ENCODE measurements at places on chromosomes 7 and 10. TPM values are rescaled to one million over a fixed set of nuclear protein-coding genes. Genes with fewer than 3 reads are reported as not detected.

GRCh38 chr10:123808906-123809305 lies 82.7 kb downstream of the CPXM2 start:
- DNase-seq = peak; percentile 2

- DNase-seq = no peak
Observed at GRCh38 chr7:91344911-91345310, 80.7 kb downstream of the FZD1 start.

DNA sequence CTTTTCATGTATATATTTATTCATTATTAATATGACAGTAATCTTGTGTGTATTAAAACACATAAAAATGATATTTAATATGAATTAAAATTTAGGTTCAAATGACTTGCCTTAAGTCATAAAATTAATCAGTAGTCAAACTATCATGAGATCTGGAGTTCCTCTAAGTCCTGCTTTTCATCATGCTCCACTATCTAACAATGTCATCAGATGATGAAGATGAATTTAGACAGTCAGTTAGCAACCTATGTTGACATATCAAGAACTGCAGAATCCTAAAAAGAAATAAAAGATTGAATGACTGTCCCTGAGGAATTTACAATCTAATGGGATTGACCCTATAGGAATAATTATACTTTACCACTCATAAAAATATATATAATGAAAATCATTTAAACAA lies 7.1 kb downstream of the CABCOCO1 start:
- DNase-seq = no peak

- DNase-seq = peak; percentile 51
Observed at GRCh38 chr10:101331956-101332355, 22.0 kb upstream of the BTRC start.

DNA sequence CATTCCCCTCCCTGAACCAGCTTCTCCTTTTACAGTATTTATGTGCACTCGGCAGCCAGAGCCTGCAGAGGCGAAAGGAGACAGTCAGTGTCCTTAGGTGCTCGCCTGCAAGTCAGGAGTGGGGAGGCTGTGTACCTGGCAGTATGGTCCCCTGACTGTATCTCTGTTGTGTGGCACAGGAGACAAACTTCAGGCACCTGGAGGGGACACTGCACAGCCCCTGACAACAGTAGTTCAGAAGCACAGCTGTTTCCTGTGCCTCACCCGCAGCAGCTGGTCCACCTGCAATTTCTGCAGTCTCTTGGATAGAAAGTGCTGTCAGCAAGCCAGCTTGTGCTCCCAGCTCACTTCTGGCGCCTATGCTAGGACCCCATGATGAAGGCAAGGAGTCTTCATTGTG lies 73.4 kb upstream of the LAMB4 start:
- DNase-seq = no peak

DNA sequence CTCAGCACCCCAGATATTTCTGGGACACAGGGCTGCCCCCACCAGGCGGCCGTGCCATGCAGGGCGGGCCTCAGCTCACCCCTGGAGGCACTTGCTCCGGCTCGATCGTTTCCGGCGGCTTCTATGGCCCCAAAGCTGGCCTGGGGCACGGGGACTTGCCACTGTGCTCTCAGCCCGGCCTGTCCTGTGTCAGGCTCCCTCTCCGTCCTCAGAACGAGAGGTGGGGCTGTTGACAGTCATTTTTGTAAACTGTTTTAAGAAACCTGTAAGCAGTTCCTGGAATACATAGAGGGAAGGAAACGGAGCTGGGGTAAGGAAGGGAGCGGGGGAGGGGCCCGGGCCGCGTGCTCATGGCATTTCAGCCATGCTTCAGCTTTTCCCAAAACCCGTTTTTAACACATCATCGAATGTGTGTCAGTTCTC lies 30.7 kb upstream of the PRKAR1B start:
- DNase-seq = no peak

GRCh38 chr7:43076189-43076605 lies 36.2 kb upstream of the HECW1 start:
- peak; percentile 11 for DNase-seq

CYP26C1 gene
- total RNA-seq = 0.10 TPM

TFR2 gene
- total RNA-seq = not detected

VPS41 gene
- 79.0 TPM for total RNA-seq

All from myocyte (in vitro differentiated cells).